Activated T-cell treated with anti-CD3 and anti-CD28 coated beads, Interleukin-2, amount 50 U/mL, for 4 hours (primary cell): ENCODE measurements at places on chromosomes 4 and X.

GRCh38 chrX:17642891-17643290 lies 94.4 kb upstream of the SCML1 start:
- DNase-seq: no peak

DNA sequence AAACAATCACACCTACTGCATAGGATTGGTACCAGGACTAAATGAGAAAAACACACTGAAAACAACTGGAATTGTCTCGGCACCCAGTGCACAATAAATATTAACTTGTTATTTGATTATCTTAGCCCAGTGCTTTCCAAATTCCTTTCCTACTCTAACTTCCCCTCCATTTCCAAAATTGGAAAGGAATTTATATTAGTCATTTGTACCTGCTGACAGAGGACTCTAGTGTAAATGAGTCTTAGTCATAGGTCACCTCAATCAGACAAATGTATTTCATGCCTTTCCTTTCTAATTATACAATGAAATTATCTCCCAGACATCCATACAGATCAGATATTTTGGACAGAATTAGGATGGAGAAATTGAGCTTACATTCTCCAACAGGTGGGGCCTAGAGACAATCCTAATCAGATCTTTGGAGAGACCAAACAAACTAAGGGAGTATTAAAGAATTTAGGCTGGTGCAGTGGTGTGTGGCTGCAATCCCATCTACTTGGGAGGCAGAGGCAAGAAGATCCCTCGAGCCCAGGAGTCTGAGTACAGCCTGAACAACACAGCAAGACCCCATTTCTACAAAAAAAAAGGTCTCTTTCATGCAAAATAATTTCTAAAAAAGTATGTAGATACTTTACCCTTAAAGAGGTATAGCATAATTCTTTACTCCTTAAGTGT lies 10.1 kb downstream of the SH3D19 start:
- DNase-seq: no peak

DNA sequence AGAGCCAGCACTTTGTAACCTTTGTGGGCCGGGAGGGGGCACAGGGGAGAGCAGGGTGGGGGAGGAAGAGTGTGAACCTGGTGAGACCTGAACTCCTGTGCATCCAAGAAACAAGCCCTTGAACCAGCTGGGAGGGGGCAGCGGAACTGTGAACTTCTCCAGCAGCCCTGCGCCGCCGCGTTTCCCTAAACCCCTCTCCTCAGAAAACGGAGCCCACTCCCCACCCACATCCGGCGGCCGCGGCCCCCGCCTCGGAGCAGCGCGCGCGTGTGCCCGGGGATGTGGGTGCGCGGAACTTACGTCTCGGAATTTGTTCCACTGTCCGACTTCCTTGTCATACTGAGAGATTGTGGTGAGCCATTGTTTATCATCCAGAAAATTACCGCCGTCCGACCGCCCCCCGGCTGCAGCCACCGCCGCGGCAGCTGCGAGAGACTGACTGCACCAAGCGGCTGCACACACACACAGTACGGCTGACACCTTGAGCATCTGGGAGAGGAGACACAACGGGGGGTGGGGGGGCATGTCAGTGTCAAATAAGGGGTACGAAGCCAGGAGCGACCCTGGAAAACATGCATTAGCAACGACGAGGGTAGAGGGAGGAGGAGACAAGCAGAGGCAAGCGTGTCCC lies 494 bp downstream of the SPOCK3 start:
- DNase-seq: no peak

GRCh38 chr4:123995936-123996335 lies 599.3 kb downstream of the SPRY1 start:
- no peak for DNase-seq

GRCh38 chr4:36187723-36188333 lies 56.5 kb downstream of the ARAP2 start:
- no peak for DNase-seq

GRCh38 chr4:118816538-118817177 lies 19.3 kb downstream of the SEC24D start:
- DNase-seq: no peak

DNA sequence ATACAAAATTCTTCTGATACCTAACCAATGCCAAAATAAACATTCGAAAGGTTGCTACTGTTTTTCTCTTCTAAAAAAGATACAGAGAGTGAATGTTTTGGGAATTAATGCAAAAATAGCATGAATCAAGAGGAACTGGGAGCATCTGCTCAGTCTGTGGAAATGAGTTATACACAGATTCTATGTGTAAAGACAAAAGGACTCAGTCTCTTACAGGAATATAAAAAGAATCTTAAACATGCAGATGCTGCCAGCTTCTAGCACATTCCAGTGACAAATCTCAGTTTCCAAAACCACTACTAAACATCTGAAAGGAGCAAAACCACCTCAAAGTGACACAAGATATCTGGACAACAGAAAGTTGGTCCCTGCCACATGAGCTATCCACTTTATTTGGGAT lies 55.0 kb downstream of the PAPSS1 start:
- DNase-seq: no peak

GRCh38 chr4:51866835-51867234 lies 23.9 kb downstream of the DCUN1D4 start:
- DNase-seq: no peak

- DNase-seq: no peak
These were observed 801.3 kb downstream of the PCDH18 start for GRCh38 chr4:136731025-136731424.

GRCh38 chr4:27176400-27176799 lies 315.8 kb downstream of the STIM2 start:
- no peak for DNase-seq

DNA sequence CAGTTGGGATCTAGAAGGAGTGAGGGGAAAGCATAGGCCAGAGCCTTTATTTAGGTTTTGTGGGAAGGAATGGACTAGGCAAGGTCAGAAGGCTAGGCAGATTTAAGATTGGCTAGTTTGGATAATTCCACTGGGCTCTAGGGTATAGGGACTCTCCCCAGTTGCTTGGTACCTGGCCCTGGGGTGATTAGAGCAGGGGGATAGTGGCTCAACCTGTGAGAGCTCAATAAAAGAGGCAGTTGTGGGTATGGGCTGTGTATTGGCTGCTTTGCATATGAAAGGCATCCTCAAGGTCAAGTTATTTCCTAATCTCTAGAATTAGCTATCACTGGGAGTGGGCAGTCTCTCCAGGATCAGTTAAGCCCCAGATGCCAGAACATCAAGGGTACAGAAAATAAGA lies 61.3 kb downstream of the ZNF81 start:
- DNase-seq: no peak

GRCh38 chr4:185352202-185352601 lies 43.5 kb downstream of the LRP2BP start:
- DNase-seq: no peak

GRCh38 chr4:166658585-166658984 lies 575.7 kb downstream of the SPOCK3 start:
- DNase-seq: no peak

- peak; percentile 53 for DNase-seq
These were observed 16.0 kb downstream of the CCNQ start for GRCh38 chrX:153582896-153583295.

- DNase-seq: no peak
These were observed 141.2 kb upstream of the ZIC3 start for GRCh38 chrX:137424679-137425078.

DNA sequence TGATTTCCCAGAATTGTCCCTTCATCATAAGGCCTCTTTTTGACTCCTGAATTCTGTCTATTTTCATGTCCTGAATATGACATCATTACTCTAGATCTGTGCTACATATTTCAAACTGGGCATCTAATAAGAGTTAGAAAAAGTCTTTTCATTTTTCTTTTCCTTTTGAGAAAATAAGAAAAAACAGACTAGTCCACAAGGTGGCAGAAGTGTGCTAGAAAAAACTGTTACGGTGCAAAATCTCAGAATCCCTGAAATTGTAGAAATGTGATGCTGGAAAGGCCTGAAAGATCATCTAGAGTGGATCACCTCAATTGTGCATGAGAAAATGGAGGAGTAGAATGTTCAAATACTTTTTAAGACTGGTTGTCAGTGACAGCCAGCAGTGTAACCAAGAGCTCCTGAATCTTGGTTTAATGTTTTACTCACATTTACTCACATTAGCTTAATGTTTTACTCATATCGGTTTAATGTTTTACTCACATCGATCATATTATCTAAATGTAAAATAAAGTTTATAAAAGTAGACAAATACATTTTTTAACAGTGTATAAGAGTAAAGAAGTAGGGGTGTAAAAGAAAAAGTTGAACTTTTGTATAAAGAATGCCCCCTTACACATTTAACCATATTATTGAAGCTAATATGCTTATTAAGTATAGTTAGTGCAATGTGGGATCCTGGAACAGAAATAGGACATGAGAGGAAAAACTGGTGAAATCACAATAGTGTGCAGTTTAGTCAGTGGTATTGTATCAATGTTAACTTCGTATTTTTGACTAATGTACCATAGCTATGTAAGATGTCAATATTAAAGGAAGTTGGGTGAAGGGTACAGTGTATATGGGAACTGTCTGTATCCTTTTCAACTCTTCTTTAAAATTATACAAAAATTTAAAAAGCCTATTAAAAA lies 15.2 kb downstream of the ASB11 start:
- DNase-seq: no peak

- no peak for DNase-seq
These were observed 69.4 kb upstream of the CLNK start for GRCh38 chr4:10753856-10754402.

GRCh38 chr4:164212134-164212533 lies 541.8 kb upstream of the SMIM31 start:
- no peak for DNase-seq

DNA sequence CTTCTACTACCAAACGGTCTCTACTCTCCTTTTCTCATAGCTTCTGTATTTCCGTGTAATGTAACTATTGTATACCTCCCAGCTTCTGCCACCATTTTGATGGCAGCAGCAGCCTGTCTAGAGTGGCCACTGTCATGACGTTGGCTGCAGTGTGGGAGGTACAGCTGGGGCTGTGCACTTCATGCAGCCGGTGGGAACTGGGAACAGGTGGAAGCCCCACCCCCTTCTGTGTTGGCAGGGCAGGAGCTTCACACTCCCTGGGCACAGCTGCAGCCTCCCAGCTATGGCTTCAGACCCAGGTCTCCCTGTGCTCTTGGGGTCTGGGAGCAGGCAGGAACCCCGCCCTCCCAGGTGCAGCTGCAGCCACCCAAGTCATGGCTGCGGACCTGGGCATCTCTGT lies 49.8 kb upstream of the SEC24B start:
- no peak for DNase-seq

GRCh38 chr4:127574643-127575042 lies 58.1 kb upstream of the INTU start:
- DNase-seq: no peak

DNA sequence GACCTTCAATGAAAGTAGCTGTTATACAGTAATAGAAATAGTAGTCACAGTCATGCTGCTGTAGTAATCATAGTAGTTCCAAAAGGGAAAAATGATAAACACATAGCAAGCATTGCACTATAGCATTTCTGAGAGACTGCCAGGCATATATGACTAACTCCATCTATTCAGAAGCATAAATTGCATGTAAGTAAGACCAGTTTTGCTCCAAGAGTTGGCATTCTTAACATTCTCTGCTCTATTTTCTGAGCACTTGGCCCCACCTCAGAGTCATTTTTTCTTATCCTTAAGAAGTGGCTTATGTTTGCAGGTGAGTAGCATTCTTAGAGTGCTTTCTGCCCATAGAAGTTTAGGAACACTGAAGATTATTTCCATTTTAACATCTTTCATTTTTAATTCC lies 490.3 kb upstream of the TECRL start:
- DNase-seq: no peak

GRCh38 chr4:26779674-26780073 lies 81.0 kb upstream of the STIM2 start:
- DNase-seq: no peak

- no peak for DNase-seq
These were observed 10.1 kb downstream of the SORCS2 start for GRCh38 chr4:7202411-7202810.

GRCh38 chr4:152657657-152658056 lies 22.1 kb downstream of the TMEM154 start:
- no peak for DNase-seq

DNA sequence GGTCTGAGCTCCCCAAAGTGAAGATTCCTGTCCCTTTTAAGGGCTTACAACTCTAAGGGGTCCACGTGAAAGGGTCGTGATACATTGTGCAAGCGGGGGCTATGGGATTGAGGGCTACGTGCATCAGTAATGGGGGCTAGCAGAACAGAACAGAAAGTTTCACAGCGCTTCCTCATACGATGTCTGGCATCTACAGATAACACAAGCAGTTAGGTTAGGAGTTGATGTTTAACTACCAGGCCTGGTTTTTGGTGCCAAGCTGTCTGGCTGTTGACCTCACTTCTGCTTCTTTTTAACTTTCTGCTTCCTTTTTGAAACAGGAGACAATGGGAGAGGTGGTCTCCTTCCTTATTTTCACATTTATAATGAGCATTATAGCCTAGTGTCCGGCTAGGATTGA lies 368.6 kb upstream of the CXorf51A start:
- no peak for DNase-seq

DNA sequence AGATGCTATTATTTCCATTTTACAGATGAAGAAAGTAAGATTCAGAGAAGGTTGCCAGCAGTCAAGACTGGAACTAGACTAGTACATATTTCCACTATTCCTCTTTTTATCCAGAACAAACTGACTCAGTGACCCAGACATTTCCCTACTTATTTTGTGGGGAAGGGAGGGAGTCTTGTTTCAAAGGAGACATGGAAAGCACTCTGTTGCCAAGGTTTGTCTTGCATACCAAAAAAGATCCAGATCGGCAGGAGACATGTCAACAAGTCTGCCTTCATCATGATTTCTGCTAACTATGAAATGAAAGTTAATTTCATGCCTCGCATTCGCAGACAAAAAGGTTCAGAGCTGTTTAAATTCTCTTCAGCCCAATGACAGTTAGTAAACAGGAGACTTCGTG lies 328.3 kb downstream of the DHX15 start:
- no peak for DNase-seq

GRCh38 chr4:108049406-108049805 lies 59.7 kb downstream of the HADH start:
- no peak for DNase-seq

- no peak for DNase-seq
These were observed 32.2 kb downstream of the CCNI start for GRCh38 chr4:77043507-77044136.

GRCh38 chr4:153771046-153771445 lies 11.2 kb upstream of the RNF175 start:
- no peak for DNase-seq

GRCh38 chr4:163484906-163485305 lies 9.6 kb upstream of the TMA16 start:
- DNase-seq: peak; percentile 47

GRCh38 chrX:71052721-71053120 lies 15.4 kb downstream of the SNX12 start:
- DNase-seq: no peak

DNA sequence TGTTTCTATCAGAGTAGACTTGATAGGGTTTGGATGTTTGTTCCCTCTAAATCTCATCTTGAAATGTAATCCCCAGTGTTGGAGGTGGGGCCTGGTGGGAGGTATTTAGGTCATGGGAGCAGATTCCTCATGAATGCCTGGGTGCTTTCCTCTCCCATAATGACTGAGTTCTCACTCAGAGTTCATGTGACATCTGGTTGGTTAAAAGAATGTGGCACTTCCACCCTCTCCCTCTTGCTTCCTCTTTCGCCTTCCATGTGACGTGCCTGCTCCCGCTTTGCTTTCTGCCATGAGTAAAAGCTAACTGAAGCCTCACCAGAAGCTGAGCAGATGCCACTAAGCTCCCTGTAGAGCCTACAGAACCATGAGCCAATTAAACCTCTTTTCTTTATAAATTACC lies 47.3 kb upstream of the SRPX start:
- DNase-seq: no peak

GRCh38 chrX:9429767-9430166 lies 35.1 kb upstream of the TBL1X start:
- DNase-seq: no peak

GRCh38 chr4:53552711-53553110 lies 38.6 kb downstream of the LNX1 start:
- DNase-seq: no peak
